ENCODE measurements at places on chromosomes 2 and 18.

- no peak for DNase-seq
Observed at GRCh38 chr2:60221098-60221497, 332.4 kb downstream of the BCL11A start.

DNA sequence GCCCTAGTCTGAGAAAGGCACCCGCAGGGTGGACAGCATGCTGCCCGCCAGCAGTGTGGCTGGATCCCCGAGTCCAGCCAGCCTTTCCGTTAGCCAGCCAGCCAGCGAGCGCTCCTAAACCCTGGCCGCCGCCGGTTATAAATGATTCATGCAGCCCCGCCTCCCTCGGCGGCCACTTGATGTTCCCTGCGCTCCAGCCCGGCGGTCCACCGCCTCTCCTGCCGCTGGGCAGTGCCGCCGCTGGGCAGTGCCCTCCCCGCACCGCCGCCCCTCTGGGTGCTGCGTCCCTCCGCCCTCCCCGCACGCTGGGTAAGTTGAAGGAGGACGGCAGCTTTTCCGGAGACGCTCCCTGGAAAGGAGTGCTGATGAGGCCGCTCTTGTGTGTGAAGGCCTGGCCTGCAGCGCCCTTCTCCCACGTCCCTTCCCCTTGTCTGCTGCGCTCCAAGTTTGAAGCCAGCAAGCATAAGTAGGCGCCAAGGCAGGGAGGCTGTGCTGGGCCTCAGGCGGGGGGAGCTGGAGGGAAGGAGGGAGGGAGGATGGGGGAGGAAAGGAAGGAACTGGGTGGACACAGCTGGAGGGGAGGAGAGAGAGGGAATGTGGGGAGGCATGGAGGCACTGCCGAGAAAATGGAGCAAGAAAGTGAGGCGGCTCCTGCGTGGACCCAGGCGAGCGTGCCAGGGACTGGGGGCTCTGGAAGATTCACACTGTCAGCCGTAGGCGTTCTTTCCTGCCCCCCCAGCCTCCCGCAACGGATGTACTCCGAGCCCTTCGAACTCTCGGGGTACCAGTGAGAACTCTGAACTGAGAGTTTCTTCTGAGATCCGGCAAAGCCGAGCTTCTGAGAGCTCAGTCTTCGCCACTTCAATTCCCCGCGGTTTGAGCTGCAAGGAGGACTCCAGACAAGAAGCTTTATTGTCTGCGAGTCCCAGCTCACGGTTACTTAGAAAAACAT lies 131.9 kb downstream of the GLI2 start:
- DNase-seq, result no peak

- no peak for DNase-seq
Observed at GRCh38 chr2:164781394-164781793, 60.2 kb downstream of the COBLL1 start.

DNA sequence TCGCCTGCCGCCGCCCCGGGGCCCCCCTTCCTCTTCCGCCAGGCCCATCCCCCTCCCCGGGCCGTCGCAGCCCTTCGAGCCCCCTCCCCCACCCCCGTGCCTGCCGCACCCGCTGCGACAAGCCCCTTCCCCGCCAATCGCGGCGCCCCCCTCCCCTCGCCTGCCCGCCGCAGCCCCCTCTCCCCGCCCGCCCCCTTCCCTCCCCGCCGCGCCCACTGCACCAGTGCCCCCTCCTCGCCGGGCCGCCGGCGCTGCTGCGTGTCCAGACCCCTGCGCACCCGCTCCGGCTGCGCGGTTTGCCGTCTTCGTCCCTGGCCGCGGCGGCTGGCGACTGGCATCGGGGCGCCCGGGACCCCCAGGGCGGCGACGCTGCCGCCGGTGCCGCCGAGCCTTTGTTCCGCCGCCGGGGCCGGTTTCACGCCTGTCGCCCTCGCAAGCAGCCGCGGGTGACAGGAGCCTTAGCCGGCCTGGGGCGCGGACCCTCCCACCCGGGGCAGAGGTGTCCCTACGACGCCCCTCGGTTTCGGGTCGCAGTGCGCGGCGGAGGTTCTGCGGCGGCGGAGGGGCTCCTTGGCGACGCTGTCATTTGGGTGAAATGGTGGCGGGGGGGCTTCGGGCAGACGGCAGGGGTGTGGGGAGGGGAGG lies 18.1 kb downstream of the GPC1 start:
- DNase-seq, result no peak

DNA sequence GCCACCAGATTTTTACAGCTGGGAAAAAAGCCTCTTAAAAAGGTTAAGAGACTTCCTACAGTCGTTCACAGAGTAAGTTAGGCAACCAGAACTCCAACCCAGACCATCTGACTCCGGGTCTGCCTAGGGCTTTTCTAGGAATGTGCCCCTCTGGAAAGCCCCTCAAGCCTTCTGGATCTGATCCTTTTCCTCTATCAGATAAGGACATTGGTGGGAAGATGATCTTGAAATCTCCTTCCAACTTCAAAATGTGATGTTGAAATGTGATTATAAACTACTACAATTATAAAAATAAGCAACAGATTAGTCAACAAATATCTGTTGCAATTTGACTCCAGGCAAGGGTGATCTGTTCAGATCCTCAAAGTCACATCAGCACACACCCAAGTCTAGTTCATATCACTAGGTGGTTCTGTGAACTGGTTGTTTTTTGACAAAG lies 270.4 kb downstream of the ARHGAP15 start:
- no peak for DNase-seq

- no peak for DNase-seq
Observed at GRCh38 chr2:64784168-64785061, 130.7 kb upstream of the SERTAD2 start.

GRCh38 chr18:47968006-47968676 lies 37.7 kb upstream of the SMAD2 start:
- no peak for DNase-seq

GRCh38 chr2:61114147-61114546 lies 47.8 kb upstream of the C2orf74 start:
- DNase-seq, result no peak

GRCh38 chr2:144389151-144389929 lies 130.6 kb downstream of the ZEB2 start:
- DNase-seq, result no peak

GRCh38 chr2:219457784-219458369 lies 23.2 kb downstream of the SPEG start:
- DNase-seq, result no peak

DNA sequence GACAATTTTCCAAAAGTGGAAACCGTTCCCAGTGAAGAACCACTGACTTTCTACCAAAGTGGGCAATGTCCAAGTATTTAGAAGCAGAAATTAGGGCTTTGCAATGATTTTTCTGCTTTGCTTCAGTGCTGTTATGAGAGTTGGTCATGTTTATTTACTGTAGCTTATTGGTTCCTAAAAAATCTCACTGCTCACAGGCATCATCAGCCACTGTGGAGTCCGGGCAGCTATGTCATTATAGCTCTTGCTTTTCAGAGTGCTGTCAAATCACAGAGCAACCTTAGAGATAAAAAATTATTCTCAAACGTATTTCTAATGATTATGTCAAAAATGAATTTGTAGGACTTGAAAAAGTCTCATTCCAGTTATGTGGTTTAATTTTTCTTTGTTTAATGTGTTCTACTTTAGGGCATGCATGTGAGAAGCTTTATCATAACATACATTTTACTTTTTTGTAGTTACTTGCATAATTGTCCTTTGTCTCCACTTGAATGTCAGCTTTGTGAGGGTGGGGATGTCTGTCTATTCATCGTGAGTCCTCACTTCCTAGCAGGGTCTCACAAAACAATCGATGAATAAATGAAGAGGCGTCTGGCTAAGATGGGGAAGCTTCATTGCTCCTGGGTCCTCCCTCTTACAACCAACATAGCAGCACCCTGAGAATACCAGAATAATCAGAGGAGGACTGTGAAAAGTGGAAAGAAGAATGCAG lies 117.6 kb downstream of the TPGS2 start:
- DNase-seq, result no peak

DNA sequence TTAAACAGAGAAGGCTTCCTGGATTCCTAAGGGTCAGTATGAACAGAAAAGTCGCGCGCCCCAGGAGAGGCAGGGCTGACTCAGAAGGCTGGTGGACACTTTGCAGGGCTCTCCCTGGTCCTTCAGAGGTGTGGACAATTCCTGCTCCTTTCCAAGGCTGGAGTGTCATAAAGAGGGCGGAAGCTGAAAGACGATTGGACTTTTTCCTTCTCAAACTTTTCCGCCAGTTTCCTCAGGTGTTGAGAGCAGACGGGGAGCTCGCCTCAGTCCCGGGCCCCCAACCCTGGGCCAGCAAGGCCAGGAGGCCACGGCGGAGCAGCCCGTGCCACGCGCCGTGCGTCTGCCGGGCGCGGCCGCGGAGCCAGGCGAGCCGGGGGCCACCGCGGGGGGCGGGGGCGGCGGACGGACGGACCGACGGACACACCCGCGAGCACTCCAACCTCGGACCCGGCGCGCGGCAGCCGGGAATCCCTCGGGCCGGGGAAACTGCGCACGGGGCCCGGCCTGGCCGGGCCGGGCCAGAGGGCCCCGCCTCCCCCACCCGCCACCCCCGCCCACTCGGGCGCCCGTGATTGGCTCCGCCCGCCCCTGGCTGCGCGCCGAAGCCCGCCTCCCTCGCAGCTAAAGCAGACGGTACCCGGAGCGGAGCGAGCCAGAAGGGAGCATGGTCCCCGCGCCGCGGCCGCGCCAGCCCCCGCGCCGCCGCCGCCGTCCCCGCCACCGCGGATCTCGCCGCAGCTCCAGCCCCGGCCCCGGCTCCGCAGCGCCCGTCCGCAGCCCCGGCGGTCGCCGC lies at the start of gene KLHL29:
Gene KLHL29, plus strand, starts transcription at position 629 of the 793 bp plus-strand sequence. CDS start 177,018 bp downstream, outside the sequence.
- DNase-seq, result no peak

- peak; percentile 81 for DNase-seq
Observed at GRCh38 chr18:45212181-45213039, 402.9 kb upstream of the SLC14A2 start.

DNA sequence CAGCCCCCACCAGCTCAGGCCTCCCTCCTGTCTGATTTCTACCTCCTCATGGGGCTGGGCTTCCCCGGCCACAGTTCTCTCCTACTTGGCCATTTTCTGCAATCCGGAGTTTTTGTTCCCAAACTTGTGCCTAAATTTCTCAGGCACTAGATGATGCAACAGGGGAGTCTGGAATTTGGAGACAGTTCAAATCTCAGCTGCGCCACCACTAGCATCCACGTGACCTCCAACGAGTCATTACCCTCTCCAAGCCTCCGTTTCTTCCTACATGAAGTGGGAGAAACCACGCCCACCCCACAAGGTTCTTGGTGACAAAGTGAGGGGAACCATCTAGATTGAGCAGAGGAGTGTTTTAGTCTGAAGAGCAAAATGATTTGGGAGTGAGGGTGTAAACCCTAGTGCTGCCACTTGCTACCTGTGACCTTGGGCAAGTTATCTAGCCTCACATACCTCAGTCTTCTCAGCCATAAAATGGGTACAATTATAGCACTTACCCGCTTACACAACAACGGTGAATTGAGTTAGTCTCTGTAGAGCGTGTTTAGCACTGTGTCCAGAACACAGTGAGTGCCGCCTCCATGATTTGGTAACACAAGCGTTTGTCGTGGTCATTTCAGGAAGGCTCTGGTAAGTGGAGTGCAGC lies 61.4 kb upstream of the ASAP2 start:
- no peak for DNase-seq

DNA sequence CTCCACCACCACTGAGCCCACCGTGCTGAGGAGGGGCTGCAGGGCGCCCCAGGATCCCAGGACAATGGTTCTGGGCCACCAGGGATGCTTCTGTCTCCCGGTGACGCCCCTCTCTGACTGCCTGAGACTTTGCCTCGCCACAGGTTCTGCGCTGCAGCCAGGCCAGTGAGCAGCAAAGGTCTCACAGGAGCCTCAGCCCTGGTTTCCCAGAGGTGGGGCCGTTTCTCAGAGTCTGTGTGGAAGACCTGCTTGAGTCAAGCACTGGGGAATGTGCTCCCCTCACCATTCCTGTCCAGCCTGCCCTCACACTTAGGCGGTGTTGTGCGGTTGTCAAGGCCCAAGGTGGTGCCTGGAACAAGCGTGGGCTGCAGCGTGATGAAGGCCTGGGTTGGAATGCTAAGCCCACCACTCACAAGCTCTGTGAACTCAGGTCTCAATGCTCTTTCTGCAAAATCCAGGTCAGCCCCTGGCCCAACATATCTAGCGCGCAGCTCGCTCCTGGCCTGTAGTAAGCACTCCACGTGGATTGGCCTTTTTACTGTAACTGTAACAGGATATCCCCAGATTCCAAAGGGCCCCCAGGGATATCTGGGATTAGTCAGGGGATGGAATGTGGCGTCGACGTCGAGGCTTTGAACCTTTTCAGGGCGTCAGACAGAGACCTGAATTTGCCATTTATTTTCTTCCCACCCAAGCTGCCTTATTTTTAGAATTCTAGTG lies 47.6 kb downstream of the PLB1 start:
- DNase-seq, result no peak

DNA sequence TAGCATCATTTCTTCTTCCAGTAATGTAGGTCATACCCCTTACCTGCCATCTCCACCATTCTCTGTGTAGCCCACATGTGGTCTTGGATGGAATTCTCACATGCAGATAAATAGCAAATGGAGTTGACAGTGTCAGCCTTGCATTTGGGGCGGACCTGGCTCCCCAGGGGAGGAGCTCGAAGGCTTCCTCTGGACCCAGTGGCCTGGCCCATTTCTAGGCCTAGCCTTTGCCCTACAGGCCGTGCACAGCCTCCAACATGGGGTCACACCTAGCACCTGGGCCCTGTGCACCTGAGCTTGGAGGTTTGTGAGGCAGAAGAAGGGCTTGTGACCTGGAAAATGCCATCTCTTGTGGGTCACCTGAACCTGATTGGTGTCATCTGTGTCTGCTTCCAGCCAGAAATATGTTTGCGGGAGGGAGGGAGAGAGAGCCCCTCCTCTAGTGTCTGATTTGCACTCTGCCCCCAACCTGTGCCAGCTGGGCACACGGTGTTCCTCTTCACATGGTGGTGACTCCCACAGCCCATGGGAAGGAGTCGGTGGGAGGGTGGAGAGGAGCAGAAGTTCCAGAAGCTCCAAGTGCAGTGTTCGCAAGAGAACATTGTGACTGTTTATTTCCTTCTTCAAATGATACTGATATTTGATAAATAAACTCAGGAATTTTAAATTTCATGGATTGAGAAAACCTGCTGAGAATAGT lies 33.0 kb downstream of the ITGB1BP1 start:
- DNase-seq, result no peak

DNA sequence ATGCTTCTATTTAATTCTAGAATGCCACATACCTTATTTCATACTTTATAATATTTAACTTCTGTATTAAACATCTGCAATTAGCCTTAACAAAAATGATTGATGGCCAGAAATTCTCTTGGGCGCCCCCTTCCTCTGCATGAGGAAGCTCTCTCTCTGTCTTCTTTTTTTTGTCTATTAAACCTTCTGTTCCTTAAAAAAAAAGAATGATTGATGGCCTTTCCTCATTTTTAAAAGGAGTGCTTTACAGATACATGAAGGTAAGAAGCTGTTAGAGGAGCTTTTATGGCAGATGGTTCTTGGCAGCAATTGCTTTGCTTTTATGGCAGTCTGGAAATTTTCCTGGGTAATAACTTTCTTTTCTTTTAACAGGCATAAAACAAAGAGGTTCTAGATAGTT lies 526.9 kb downstream of the SLC4A3 start:
- no peak for DNase-seq

GRCh38 chr18:69995774-69996173 lies 48.1 kb upstream of the CD226 start:
- no peak for DNase-seq
